Ureter (tissue), 1 donor: ENCODE measurements at places on chromosomes 6 and 20. TPM values are rescaled to one million over a fixed set of nuclear protein-coding genes. Genes with fewer than 3 reads are reported as not detected.

COL12A1 gene
- total RNA-seq = 40.4 TPM

ZNF512B gene
- total RNA-seq = 31.2 TPM

PPIL6 gene
- total RNA-seq = 2.9 TPM

TRIM31 gene
- 0.78 TPM for total RNA-seq

GLP1R gene
- total RNA-seq = 0.36 TPM

IRF4 gene
- 12.1 TPM for total RNA-seq

PTK7 gene
- 52.0 TPM for total RNA-seq

THEMIS gene
- total RNA-seq = 5.6 TPM

FERMT1 gene
- total RNA-seq = 41.8 TPM

MICA gene
- total RNA-seq = 27.7 TPM

LTB gene
- total RNA-seq = 0.42 TPM

AKAP12 gene
- total RNA-seq = 52.4 TPM

- no peak for DNase-seq
Observed at GRCh38 chr6:151629791-151630190, 136.0 kb downstream of the CCDC170 start.

GRCh38 chr20:61922411-61922810, 143.3 kb downstream of the TAF4 start:
- DNase-seq = no peak

DNA sequence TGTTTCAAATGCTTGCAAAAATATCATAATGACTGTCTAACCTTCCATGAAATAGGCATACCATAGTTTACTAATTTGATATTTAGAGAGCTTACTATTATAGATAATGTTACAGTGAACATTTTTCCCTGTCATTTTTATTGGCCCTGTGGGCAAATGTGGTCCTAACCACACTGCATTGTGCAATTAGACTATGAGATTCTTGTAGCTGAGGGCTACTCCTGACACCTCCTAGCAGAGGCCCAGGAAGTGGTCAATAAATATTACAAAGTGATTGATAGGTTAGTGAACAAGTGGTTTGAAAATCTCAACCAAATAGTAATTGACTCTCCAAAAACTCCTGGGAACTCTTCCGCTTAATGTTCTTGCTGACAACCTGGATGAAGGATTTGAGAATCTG, 160.5 kb upstream of the KCNG1 start:
- no peak for DNase-seq

GRCh38 chr6:166950443-166950821, 5.9 kb downstream of the RNASET2 start:
- DNase-seq = no peak

- DNase-seq = no peak
Observed at GRCh38 chr6:158018851-158019361, 37.2 kb downstream of the SYNJ2 start.

DNA sequence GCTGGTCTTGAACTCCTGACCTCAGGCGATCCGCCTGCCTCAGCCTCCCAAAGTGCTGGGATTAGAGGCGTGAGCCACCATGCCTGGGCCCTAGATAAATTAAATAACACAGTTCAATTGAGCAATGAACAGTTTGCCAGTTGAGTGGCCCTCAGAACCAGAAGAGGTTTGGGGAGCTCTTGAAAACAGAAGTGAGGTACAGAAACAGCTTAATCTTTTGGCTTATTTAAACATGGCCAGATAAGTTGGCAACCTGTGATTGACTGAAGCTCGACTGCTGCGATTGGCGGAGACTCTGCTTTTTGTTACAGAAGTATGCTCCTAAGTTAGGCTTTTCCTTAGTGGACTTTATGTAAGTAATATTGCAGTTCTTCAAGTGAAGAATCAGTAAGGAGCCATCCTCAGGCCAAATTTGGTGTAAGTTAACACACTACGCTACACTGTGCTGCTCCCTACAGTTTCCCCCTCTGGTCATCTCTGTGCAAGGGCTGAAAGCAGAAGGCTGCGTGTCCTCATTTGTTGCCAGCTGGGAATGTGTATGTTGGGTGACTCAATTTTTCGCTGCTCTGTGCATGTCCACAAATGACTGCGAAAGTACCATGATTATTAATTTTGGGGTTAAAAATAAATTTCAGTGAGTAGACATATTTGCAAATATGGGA, 9.8 kb downstream of the XRN2 start:
- no peak for DNase-seq

DNA sequence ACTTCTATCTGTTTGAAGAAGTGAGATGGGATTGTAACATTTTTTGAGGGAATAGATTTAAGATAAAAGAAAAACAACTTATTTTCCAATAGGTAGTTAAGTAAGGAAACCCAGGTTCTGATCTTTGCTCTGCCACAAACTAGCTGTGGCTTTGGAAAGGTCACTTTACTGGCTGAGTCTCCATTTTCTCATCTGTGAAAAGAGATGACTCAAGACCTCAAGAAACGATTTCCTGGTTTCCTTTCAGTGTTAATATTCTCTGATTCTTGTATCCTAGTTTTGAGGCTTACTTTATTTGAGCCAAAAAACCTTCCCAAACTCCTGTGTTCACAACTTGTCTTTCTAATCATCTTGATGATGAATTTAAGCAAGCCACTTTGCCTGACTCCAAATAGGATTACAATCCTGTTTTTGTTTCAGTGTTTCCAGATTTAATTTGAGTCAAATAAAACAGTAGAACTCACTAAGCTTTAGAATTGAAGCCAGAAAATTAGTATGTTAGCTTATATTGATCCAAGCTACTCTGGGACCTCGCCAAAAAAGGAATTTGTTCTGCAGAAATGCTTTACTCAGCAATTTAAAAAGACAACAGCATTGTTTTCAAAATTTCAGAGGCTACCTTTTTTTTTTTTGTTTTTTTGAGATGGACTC, 51.1 kb downstream of the ENPP1 start:
- DNase-seq = no peak

- DNase-seq = no peak
Observed at GRCh38 chr20:37643400-37643799, 50.4 kb upstream of the CTNNBL1 start.

DNA sequence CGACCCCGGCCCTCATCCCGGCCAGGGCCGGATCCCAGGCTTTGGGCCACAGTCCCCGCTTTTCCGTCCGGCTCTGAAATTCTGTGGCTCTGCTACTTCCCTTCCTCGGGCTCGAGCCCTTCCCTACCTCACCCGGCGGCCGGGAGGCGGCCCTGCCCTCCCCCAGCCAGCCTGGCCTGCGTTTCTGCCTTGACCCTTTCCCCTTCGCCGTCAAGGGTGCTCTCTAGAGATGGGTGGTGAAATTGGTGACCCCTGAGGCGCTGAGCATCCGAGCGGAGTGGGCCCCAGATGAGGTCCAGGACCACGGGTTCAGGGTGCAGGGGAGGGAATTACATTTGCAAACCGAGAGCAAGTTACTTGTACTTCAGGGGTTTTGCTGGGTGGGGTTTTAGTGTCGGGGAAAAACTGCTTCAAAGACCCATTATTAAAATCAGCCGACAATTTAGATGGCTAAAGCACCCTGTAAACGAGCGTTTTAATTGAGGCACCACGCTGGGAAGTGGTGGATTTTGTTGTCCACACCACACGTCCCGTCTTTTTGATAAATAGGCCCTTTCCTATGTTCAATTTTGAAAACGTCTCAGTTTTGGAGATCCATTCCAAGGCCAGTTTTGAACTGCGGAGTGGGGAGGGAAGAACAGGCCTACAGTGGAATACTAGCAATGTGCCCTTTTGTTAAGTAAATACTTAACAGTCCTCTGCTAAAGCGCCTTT, 9.9 kb downstream of the TFAP2A start:
- DNase-seq = no peak

DNA sequence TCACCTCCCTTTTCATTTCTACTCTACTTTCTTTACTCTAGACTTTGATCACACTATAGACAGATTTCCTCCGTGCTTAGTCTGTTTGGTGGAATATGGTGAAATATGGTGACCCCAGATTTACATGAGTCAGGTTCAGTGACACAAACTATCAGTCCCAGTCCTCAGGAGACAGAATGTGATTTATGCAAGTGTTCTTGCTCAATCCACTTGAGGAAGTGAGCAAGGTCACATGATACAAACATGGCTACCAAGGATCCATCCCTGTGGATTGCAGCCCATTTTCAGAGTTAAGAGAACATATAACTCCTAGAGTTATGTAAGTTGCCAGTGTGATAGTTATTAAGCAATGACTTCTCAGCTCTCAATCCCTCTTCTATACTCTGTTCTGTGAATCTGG, 23.7 kb upstream of the TSHZ2 start:
- DNase-seq = no peak

- DNase-seq = no peak
Observed at GRCh38 chr20:53343448-53343847, 250.2 kb downstream of the ZNF217 start.

GRCh38 chr6:147868427-147869190, 360.1 kb downstream of the SAMD5 start:
- no peak for DNase-seq

- peak; percentile 89 for DNase-seq
Observed at GRCh38 chr20:40506537-40506939, 182.5 kb downstream of the MAFB start.

- no peak for DNase-seq
Observed at GRCh38 chr6:22164236-22164635, 132.6 kb downstream of the PRL start.

GRCh38 chr6:64404396-64404795, 768.8 kb downstream of the PHF3 start:
- DNase-seq = no peak

- DNase-seq = no peak
Observed at GRCh38 chr6:90144928-90145555, 151.6 kb downstream of the BACH2 start.

DNA sequence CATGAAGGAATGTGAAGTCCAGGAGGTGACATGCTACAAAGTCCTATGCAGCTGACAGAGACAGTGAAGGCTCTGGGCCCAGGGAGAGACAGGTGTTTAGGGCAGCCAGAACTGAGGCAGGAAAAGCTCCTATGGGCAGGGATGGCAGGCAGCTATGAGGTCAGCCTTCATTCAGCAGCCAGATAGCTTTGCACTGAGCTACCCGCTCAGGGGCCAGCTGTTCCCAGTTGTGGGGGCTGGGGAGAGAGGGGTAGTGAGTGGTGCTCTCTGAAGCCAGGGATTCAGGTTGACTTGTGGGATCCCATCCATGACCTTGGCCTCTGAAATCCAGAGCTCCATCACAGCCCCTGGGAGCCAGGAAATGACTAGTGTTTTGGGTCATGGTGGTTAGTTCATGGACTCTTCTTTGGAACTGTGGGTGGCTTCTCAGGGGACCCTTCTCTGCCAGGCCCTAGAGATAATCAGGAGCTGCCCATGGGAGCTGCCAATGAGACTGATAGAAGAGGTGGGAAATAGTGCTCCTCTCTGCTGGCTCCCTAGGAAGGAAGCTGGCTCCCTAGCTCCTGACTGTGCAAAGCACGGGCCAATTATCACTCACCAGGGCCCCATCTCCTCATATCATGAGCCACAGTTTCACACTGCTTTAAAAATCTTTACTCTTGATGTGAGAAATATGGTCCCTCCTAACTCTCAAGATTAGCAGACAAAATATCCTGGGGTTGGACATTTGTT, 127.7 kb downstream of the VEGFA start:
- DNase-seq = no peak

- DNase-seq = no peak
Observed at GRCh38 chr6:30683980-30684338, 2.5 kb downstream of the PPP1R18 start.

DNA sequence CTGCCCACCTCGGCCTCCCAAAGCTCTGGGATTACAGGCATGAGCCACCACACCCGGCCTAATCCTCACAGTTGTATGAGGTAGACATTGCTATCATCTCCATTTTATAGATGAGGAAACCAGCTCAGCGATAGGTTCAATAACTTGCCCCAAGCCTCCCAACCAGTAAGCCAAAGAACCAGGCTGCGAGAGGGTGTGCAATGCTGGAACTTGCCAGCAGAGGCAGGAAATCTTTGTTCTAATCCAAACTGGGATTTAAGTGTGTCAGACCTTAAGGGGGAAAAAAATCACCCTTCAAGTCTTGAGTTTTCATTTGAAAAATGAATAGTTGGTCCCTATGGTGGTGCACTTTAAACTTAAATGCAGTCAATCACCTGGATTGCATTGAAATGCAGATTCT, 20.1 kb upstream of the RNGTT start:
- DNase-seq = no peak

- no peak for DNase-seq
Observed at GRCh38 chr20:50387996-50388332, 122.2 kb upstream of the PTPN1 start.

- DNase-seq = no peak
Observed at GRCh38 chr6:31578184-31579118, 3.1 kb downstream of the TNF start.

- no peak for DNase-seq
Observed at GRCh38 chr6:147154454-147154853, 49.8 kb upstream of the STXBP5 start.

- DNase-seq = no peak
Observed at GRCh38 chr6:313087-313486, 20.8 kb downstream of the DUSP22 start.

DNA sequence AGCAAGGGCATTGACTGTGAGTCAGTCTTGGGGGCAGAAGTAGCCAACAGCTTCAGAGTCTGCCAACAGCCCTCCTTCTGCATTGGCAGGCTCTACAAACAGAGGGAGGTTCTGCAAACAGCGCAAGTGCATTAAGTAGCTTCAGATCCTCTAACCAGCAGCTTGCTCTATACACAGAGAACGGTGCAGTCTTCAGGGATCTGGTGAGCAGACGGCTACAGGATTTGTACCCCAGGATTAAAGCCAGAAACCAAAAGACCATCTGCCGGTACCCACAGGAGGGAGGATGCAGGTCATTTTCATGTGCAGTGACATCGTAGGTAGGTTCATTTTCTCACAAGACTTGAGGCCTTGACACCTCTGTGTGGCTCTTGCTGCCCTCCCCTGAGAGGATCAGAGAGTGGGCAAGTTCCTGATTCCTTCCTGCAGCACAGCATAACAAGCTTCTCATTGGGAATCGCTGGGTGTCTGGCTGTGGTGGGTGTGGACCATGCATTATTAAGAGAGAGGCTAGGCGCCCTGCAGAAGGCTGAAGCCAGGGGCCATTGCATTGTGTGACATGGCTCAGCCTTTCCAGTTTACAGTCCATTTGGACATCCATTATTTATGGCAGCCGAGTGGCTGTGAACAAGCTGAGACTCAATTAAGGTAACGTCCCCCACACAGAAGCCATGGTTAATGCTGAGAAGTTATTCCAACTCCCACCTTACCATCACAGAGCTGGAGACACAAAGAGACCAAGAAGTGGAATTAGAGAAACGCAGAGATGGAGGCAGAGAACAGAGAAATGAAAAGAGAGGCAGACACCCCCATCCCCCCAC, 250.0 kb downstream of the LRFN2 start:
- no peak for DNase-seq

DNA sequence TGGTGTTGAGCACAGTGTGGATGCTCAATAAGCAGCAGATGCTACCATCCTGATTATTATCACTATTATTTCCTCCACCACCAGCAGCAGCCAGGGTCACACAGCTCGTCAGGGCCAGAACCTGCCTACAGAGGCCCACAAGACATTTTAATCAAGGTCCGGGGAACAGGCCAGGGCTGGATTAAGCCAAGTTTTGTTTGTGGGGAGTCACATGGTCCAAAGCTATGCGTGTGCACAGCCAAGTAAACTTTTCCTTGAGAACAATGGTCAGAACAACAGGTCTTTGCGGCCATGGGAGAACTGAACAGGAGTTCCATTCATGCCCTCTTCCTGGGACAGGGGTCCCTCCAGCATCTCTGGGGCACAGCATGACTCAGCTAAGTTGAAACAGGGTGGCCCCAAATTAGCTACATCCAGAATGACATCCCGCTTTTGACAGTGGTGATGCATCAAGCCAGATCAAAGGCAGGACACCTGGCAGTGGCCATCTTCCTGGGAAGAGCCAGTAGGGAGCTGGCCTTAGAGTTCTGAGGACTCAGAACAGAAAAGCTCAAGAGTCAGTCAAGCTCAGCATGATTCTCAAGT, 11.7 kb downstream of the SNTA1 start:
- DNase-seq = no peak
